ENCODE measurements at places on chromosomes 3 and 15. TPM values are rescaled to one million over a fixed set of nuclear protein-coding genes. Genes with fewer than 3 reads are reported as not detected.

Gene MORC1
- total RNA-seq: not detected

DNA sequence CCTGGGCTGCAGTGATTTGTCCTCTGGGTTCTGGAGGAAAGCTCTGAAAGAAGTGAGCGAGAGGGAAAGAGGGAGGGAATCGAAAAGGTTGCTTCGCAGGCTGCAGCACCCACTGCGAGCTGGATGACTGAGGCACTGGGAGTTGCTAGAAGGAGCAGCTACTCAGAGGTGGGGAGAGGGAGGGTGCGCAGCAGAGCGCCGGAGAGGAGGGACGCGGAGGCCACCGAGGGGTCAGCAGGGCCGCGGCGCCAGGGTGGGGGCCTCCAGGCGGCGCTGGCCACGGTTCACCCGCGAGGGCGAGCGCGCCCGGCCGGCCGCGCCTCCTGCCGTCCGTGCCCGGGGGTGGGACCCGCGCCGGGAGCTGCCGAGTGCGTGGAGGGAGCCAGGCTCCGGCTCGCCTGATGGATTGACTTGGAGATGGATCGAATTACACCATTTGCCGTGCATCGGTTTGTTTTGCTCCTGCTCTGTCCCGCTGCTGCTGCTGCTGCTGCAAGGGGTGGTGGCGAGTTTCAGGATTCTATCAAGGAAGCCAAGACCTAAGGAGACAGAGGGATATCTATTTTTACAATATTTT is at the start of gene SEMA6D:
SEMA6D (plus strand) TSS at position 470 of the 577 bp plus-strand sequence. CDS start 42,294 bp downstream, outside the sequence.
- peaks cover 31% of the 10 kb centered on the region for H3K27me3 ChIP-seq
- DNase-seq: no peak
- H3K4me3 ChIP-seq: no peak within 1 kb of the TSS
- H3K36me3 ChIP-seq: no peaks in the 10 kb centered on the region
- H3K4me1 ChIP-seq: no peaks in the 10 kb centered on the region

- H3K4me1 ChIP-seq: no peaks in the 10 kb centered on the region
- no peak for DNase-seq
- H3K27me3 ChIP-seq: no peaks in the 10 kb centered on the region
- no peak overlapping the region for H3K27ac ChIP-seq
- peaks cover 2% of the 10 kb centered on the region for H3K36me3 ChIP-seq
Observed at GRCh38 chr3:158312560-158313141, 202.8 kb downstream of the RSRC1 start.

- H3K27me3 ChIP-seq: no peaks in the 10 kb centered on the region
- no peaks in the 10 kb centered on the region for H3K36me3 ChIP-seq
Observed at GRCh38 chr3:168197162-168197561, 101.4 kb upstream of the GOLIM4 start.

DNA sequence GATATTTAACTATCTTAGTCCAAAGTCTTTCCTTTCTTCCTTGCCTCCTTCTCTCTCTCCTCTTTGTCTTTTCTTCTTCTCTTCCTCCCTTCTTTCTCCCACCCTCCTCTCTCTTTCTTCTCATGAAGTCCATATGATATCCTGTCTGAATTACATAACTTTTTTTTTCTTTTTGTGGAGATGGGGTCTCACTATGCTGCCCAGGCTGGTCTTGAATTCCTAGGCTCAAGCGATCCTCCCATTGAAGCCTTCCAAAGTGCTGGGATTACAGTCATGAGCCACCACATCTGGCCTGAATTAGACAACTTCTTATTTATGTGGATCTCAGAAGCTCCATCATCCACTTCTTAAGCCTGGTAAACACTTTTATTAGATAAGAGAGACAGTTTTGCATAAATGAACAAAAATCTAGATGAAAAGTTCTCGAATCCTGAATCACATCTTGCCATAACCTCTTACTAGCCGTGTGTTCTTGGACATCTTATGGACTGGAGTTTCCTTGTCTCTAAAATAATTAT is 206.5 kb downstream of the LPP start:
- H3K4me3 ChIP-seq: no peak overlapping the region
- no peak for DNase-seq
- peak overlapping the region; percentile 70 for H3K27ac ChIP-seq

DNA sequence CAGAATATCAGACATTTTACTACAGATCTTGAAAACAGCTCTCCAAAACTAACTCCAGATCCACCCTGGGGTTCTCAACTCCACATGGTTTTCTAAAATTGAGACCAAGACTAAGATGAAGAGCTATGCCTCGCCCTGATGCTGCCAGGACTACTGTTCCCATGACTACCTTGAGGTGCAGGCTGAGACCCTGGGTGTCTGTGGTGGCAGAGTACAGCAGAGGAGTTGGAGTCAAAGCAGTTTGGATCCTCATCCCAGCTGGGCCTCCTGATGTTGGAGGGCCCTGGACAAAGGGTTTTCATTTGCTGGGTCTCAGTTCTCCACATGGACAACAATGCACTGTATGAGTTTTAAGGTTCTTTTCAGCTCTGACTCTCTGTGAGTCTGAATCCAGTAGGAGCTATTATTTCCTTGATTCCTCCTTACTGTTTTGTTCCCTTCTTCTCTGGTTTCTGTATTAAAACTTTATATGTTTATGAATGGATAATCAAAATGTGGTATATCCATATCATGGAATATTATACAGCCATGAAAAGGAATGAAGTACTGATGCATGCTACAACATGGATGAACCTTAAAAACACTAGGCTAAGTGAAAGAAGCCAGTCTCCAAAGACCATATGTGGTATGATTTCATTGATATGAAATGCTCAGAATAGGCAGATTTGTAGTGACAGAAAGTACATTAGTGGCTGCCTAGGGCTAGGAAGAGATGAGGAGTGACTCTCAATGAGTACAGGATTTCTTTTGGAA is 93.0 kb downstream of the CPN2 start:
- no peaks in the 10 kb centered on the region for H3K27me3 ChIP-seq
- no peak for DNase-seq
- no peak overlapping the region for H3K27ac ChIP-seq
- no peaks in the 10 kb centered on the region for H3K36me3 ChIP-seq

Gene CLDN16
- not detected for total RNA-seq

DNA sequence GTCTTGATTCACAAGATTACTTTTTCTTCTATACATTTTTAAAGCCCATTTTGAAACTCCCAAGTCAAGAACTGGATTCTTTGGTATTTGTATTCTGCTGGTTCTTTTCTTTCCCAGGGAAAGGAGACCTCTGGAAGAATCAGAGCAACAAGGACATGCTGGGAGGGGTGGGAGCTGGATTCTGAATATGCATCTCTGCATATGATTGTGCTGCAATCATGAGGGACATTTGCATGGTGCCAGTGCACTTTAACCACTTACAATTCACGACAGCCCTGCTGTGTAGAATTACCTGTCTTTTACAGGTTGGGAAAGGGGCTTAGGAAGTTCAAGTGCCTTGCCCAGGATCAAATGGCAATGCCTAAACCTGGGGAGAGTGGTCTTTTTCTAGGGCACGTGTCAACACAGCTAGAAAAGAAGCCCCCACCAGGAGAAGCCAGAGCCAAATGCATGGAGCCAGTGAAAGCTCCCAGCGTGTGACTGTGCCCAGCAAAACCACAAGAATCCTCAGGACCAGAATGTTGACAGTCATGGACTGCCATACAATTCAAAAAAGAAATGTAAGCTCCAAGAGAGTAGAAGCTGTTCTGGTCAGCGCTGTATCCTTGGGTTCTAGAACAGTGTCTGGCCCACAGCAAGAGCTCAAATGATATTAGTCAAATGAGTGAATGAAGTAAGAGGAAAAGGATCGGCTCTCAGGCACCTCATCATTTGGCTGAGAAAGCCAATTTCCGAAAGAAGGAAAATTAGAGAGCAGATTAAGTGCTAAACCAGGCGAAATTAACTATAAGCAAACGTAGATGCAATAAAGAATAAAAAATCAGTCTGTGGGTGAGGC is 84.5 kb upstream of the MEF2A start:
- H3K4me3 ChIP-seq: no peak overlapping the region
- DNase-seq: no peak
- H3K27ac ChIP-seq: no peak overlapping the region
- no peaks in the 10 kb centered on the region for H3K36me3 ChIP-seq
- peaks cover 35% of the 10 kb centered on the region for H3K4me1 ChIP-seq

Gene RBP2
- total RNA-seq: not detected

DNA sequence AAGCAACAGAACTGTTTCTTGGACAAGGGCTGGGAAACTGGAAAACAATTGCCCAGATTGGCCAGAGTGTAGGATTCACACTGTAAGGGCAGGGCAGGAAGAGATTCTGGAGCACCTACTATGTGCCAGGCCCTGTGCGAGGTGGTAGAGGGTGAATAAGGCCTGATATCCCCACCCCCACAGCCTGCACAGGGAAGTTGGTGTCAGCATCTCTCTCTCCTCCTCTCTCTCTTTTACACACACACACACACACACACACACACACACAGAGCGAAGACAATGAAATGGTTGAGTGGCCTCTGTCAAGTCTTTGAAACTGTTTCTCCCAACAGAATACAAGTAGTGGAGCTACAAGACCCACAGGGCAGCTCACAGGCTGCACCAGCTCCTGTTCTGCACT is 47.1 kb upstream of the SLCO2A1 start:
- H3K36me3 ChIP-seq: no peaks in the 10 kb centered on the region
- H3K4me3 ChIP-seq: no peak overlapping the region
- H3K27ac ChIP-seq: no peak overlapping the region
- no peaks in the 10 kb centered on the region for H3K27me3 ChIP-seq
- no peak for DNase-seq

Data from B cell (primary cell).